ENCODE measurements at places on chromosomes 12 and 14.

DNA sequence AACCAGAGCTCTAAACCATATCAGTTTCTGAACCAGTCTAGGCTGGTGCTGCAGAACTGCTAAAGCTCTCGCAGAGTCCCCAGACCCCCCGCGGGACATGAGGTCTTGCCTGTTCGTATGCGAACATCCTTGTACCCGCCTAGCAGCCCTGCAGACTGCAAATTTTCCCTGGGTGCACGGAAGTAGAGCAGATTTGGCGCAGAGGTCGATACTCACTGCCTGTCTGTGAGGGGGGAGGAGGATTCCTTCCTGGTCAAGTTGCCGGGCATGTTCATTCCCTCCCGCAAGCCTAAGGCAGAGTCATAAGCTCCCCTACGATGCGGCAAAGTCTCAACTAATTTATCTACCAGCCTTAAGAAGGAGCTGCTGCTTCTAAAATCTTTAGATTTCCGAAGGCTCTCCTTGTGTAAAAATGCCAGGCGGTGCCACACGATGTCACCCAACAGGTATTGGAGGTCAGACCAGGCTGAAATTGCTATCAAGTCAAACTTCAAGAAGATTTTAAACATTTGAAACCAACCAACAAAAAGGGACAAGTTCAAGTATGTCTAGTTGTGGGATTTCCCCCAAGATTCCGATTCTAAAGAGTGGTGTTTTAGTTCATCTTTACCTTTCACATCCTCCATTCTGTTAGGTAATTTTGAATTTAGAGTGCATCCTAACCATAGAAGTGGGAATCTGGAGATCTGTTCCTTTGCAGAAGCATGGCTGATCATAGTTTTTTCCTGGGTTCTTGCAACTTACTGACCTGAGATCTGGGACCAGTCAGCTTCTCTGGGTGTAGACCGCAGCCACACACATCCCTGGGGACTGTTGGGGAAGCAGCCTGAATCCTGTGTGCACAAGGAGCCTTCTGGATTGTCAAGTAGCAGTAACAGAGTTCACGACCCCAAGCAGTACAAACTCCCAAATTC lies 1.6 kb upstream of the PAX9 start:
- DNase-seq: peak; percentile 52

DNA sequence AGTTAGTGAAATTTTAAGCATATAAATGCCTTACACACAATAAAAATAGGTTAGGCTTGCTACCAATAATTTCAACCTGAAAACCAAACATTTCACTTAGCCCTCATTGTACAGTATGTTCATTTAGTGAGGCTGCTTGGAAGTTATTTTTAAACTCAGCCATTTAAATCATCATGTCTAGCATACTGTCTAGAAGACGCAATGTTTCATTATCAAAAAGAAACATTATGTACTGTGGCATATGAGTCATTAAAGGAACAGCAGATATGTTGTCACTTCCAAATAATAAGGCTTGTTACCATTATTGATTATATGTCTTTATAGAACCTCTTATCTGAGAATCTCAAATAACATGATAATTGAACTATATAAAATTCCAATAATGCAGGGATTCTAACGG lies 304.7 kb downstream of the RMST start:
- DNase-seq: no peak

GRCh38 chr14:35247777-35248475 lies 44.3 kb upstream of the PSMA6 start:
- DNase-seq: no peak

- DNase-seq: no peak
Measured at GRCh38 chr14:100891051-100891450, 12.5 kb downstream of the RTL1 start.

- DNase-seq: peak; percentile 3
Measured at GRCh38 chr14:90576981-90577660, 180.3 kb downstream of the CALM1 start.

DNA sequence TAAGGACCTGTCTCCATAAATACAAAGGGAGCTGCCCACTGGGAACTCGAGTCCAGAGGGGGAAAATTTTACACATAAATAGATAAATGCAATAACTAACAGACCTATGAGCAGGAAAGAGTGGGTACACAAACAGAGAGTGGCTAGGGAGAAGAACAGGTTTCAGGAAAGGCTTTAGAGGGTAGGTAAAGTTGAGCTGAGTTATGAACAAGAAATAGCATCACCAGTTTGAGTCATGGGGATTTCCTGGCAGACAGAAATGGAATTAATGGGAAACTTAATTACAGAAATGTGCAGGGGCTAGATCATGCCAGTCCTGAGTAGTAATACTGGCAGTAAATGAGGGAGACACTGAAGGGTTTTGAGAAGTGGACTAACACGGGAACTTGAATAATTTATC lies 58.0 kb upstream of the CCDC175 start:
- DNase-seq: no peak

DNA sequence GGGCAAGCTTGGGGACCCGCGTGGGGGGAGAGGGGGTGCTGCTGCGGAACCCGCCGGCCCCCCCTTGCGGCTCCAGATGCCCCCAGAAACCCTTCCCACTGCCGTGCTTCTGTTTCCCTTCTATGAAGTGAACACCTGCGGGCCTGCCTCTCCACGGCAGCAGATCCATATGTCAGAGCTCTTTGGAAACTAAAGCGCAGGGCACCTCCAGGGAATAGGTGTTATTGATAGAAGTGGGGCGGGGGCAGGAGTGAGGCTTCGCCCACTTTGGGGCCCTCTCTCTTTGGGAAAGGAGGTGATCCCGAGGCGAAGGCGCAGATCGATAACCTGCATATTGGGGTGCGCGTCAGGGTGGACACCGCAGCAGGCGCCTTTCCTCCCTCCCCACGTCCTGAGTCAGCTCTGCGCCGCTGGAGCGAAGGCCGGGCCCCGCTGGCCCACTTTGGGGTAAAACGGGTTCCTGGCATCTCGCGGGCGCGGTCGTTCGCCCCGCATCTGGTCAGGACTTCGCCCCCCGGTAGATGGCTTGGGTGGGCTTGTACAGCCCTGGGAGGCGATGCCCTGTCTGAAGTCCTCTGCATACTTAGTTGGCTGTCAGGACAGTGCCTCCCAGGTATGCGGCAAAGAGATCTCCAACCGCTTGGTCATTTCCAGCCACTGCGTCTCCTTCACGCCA lies 524 bp downstream of the KMT5A start:
- DNase-seq: peak; percentile 67

- DNase-seq: no peak
Measured at GRCh38 chr14:34650786-34651584, 21.0 kb upstream of the SNX6 start.

- DNase-seq: peak; percentile 93
Measured at GRCh38 chr12:64633940-64634337, 23.6 kb downstream of the RASSF3 start.

GRCh38 chr12:94116191-94116590 lies 32.2 kb upstream of the PLXNC1 start:
- no peak for DNase-seq

DNA sequence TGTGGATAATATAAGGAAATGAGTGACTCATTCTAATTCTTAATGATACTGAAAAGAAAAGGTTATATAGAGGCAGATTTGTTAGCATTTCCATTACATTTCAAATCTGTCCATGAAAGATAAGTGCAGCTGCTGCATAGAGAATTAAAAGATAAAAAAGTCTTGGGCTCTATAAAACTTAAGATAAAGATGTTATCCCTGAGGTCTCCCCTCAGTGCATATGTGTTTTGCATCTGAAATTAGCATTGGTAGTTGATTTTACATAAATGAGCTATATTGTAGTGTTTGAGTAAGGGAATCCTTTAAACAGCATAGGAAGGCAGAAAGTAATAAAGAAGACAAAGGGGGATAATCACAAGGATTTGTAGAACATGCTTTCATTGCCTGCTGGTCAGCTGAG lies 206.2 kb downstream of the FSCB start:
- DNase-seq: no peak

GRCh38 chr12:64713376-64713775 lies 45.8 kb downstream of the GNS start:
- no peak for DNase-seq

- peak; percentile 77 for DNase-seq
Measured at GRCh38 chr12:89349814-89350213, 2.5 kb downstream of the DUSP6 start.

DNA sequence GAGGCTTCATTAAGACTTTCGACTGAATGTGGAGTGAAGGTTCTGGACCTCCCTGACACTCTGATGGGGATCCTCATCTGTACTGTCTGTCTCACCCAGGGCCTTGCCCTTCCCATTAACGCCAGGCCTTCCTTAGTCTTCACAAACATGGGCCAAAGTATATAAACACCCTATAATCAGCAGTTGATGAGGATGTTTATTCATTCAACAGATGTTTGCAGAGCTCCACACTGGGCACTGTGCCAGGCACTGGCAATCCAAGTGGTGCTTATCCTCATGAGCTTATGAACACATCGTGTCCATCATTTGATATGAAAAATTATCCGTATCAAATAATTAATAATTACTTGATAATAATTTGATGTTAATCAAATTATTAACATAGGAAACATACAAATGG lies 454.4 kb downstream of the FUT8 start:
- DNase-seq: peak; percentile 76

DNA sequence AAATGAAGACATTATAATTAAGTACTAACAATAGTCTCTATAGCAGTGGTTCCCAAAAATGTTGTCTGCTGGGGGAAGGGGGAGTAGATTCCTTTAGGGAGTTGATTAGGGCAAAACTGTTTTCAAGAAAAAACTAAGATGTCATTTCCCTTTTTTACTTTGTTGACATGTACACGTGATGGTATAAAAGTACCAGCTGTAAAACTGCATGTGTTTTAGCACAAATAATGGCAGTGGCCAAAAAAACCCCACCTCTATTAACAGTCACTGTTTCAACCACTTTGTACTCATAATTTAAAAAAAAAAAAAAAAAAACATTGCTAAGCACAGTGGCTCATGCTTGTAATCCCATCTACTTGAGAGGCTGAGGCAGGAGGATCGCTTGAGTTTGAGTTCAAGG lies 61.7 kb downstream of the PPP1R12A start:
- no peak for DNase-seq

- no peak for DNase-seq
Measured at GRCh38 chr14:87055007-87055406, 938.0 kb downstream of the GALC start.

- DNase-seq: peak; percentile 4
Measured at GRCh38 chr14:51302295-51303030, 62.4 kb downstream of the TMX1 start.

DNA sequence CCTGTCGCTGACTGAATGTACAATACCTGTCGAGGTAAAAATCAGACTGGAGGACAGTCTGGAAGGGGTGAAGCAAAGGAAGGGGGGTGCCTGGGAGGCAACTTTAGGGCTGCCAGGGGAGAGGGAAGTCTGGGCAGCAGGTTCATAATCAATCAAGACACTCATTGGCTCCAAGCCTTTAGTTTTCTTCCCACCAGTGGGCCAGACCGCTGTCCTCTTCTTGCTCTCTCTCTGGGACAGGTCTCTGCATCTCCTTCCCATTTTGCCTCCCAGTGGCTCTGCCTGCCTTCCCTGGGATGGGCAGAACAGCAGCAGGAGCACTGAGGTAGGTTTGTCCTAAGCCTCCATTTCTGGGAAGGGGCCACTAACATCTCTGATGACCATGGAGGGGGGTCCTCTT lies 206.5 kb downstream of the TTC8 start:
- DNase-seq: no peak

- DNase-seq: peak; percentile 25
Measured at GRCh38 chr12:109377139-109377685, 29.5 kb downstream of the MYO1H start.

GRCh38 chr12:116592731-116593130 lies 33.5 kb downstream of the MAP1LC3B2 start:
- no peak for DNase-seq

DNA sequence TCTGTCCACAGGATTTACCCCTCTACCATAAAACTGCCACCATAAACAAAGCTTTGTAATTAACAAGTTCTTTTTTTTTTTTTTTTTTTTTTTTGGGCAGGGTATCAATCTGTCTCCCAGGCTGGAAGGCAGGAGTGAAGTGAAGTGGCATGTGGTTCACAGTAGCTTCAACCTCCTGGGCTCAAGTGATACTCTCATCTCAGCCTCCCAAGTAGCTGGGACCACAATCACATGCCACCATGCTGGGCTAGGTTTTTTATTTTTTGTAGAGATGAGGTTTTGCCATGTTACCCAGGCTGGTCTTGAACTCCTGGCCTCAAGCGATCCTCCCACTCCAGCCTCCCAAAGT lies 61.1 kb upstream of the NUDT4 start:
- DNase-seq: no peak

- peak; percentile 44 for DNase-seq
Measured at GRCh38 chr12:29238822-29239291, 89.8 kb downstream of the FAR2 start.

GRCh38 chr12:109608793-109609192 lies 35.2 kb downstream of the MVK start:
- no peak for DNase-seq

DNA sequence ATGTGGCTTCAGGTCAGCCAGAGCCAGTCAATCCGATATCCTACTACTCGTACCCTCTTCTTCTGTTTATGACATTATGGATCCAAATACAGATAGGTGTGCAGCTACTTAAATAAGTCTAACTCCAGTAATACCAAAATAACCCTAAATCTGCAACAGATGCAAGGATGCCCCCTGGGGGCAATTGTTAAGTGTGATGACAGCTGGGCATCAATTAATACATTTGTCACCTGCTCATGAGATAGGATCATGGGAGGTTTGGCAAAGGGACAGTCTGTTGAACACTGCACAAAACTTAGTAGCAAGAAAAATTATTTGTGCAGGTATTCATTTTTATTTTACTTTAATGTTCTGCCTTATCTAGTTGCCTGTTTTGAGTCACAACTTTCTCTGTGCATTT lies 83.2 kb downstream of the SLC38A6 start:
- no peak for DNase-seq

DNA sequence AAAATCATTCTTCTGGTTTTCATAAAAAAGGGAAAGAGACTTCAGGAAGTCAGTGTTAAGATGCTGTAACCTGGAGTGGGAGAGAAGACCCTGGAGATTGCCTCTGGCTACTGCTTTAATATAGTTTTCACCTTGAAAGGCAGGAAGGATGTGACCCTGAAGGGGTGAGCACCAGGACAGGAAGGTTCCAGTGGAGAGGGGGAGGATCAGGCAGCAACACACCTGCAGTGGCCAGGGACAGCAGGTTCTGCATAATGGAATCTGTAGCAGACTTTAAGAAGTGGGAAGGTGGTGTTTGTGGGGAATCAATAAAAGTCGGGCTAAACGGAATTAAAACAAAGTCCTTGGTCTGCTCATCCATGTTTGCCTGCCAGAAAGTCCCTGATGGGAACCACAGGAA lies 6.3 kb upstream of the HEATR5A start:
- DNase-seq: no peak

DNA sequence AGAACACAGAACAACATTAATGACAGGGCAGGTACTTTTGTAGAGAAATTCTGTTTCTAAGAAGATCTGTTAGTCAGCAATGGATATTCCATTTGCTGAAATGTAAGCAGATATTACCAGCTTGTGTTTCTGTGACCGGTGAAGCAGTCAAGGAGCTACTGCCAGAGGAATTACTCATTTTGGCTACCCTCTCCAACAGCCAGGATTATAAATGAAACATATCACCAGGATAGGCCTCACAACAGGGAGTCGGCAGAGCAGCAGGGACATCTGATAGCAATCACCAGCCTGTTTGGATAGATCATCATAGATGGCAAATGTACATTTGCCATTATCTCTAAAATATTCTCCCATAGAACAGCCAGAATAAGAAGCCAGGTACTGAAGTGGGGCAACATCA lies 440.7 kb downstream of the KCNH5 start:
- DNase-seq: no peak

Data from DMS53 (cell line).